ENCODE measurements at places on chromosomes 4 and X.

- DNase-seq = peak; percentile 54
These were observed 26.1 kb downstream of the IGSF1 start for GRCh38 chrX:131262738-131263679.

GRCh38 chrX:49838374-49838773 is 9.3 kb downstream of the PAGE4 start:
- peak; percentile 50 for DNase-seq

- DNase-seq = no peak
These were observed 22.8 kb downstream of the DHX15 start for GRCh38 chr4:24561438-24562139.

GRCh38 chrX:71955530-71956120 is 45.0 kb downstream of the NHSL2 start:
- no peak for DNase-seq

GRCh38 chr4:122922877-122923511 is 597 bp upstream of the NUDT6 start:
- peak; percentile 90 for DNase-seq

GRCh38 chr4:186728631-186729271 is 5.1 kb upstream of the FAT1 start:
- DNase-seq = no peak

GRCh38 chrX:115362334-115363095 is 73.0 kb downstream of the LUZP4 start:
- peak; percentile 23 for DNase-seq

- DNase-seq = no peak
These were observed 41.8 kb upstream of the PDLIM5 start for GRCh38 chr4:94409962-94410361.

GRCh38 chr4:15848191-15848842 is 70.2 kb downstream of the CD38 start:
- no peak for DNase-seq

- DNase-seq = no peak
These were observed 418.8 kb upstream of the ZFP42 start for GRCh38 chr4:187576751-187577150.

- no peak for DNase-seq
These were observed 202.4 kb upstream of the ZIC3 start for GRCh38 chrX:137363559-137363958.

DNA sequence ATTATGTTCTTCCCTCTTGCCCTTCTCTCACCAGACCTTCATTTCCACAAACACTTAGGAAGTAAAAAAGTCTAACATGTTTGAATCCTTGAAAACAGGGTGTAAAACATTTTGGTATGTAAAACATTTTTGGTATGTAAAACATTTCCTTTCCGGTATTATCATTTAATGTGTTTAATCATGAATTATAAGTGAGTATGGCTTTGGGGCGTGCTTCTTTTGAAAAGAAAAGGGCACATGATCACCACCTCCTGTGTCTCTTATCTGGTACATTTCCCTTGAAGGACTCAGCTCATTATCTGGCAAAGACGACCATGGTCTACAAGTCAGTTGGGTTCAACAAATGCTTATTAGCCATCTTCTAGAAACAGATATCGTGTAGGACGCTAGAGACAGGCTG is 283.6 kb downstream of the FRMPD4 start:
- DNase-seq = no peak

GRCh38 chr4:40305328-40306170 is 29.6 kb upstream of the CHRNA9 start:
- peak; percentile 92 for DNase-seq

DNA sequence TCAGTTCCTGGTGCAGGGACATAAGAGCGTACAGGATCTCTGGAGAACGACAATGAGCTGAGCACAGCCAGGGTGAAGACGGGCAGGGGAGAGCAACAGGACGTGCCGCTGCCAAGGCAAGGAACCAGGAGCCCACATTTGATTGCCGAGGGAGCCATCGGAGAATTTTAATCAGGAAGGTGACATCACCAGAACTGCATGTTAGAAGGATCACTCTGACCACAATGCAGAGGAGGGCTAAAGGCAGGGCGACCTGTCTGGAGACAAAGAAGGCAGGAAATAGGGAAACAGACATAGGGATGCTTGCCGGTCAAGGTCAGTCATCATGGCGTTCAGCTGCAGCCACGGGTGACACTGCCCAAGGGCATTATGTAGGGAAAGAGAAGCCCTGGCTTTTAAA is 81.4 kb downstream of the RBM47 start:
- DNase-seq = no peak

DNA sequence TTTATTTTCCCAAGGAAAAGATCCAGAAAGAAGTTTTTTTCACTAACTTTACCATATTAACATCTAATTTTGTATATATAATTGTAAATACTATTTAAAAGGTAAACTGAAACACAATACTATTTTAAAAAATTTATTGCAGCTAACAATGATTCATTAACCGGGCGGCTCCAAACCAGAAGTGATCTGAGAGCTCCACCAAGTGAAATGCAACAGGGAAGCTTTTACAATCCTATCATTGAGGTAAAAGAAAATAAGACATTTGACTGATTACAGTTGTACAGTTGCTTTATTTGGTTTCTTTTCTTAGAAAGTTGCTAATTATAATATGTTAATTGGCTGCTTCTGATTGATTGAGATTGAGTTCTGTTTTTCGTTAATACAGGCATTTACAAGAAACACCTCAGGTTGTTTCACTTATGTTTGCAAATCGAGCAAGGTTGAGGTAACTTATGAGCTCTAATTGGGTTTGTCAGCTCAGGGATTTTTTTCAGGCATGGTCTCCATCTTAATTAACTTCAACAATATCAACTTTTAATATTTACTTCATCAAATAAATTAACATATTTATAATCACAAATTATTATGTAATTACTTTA is 220.2 kb upstream of the UGT8 start:
- DNase-seq = no peak

- no peak for DNase-seq
These were observed 11.6 kb upstream of the CENPVL2 start for GRCh38 chrX:51694254-51694653.

DNA sequence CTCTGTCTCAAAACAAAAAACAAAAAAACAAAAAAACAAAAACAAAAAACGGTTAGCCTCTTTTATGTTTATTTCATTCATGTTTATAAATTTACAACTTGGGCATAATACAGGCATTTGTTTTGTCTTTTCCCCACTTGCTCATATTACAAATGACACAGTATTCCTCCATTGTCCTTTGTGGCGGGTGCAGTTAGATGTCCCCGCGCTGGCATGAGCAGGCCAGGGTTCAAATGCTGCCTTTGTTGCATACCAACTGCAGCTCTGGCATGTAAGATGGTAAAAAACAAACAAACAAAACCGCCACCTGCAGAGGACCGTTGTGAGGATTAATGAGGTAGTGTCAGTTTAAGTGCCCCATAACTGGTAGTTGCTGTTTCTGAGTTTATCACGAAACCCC is 16.1 kb upstream of the HPF1 start:
- DNase-seq = no peak

DNA sequence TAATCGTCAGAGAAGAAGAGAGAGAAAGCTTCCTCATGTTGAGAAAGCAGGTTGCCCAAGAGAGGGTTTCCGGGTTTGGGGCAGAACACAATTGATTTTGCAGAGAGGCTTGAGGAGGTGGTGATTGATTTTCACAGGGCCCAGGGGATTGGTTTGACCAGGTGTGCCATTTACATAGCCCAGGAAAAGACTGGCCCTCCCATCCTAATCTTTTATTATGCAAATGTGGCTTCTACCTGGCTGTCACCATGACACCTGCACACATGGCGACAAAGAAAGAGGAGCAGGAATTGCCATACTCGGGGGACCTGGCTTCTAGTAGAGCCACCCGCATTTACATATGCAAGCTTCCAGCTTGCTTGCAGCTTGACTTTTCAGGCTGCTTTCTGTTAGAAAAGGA is 405.3 kb downstream of the PPP4R3C start:
- no peak for DNase-seq

DNA sequence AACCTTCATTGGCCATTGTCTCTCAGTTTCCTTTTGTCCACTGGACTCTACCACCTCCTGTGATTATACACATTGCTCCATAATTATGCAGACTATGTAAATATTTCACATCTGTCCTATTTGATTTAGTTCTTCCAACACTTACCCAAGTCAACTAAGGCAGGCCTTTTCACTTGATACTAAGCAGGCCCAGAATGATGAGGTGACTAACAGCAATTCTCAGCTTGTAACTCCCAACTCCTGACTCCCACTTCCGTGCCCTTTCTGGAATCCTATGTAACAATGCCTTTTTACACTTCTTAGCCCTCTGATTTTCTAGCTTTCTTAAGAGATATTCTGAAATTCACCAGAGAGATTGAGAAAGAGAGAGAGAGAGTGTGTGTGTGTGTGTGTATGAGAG is 6.6 kb downstream of the PAK3 start:
- DNase-seq = no peak

GRCh38 chr4:153241295-153241694 is 37.1 kb downstream of the TRIM2 start:
- DNase-seq = no peak

DNA sequence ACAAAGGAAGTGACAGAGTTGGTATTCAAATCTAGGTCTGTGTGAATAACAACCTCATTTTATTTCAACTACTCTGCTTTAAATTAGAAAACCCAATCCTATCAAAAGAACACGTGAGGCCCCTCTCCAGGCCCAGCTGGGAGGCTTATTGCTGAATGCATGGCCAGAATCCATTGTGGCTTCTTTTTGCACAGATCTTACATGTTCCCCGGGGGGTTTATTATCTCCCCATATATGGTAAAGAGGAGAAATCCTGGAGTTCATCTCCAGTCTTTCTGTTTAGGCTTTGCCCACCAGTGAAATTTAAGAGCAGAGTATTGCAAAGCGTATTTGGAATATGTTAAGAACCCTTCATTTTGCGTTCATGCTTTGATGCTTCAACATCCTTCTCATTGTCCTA is 655.6 kb downstream of the IL1RAPL1 start:
- DNase-seq = no peak

DNA sequence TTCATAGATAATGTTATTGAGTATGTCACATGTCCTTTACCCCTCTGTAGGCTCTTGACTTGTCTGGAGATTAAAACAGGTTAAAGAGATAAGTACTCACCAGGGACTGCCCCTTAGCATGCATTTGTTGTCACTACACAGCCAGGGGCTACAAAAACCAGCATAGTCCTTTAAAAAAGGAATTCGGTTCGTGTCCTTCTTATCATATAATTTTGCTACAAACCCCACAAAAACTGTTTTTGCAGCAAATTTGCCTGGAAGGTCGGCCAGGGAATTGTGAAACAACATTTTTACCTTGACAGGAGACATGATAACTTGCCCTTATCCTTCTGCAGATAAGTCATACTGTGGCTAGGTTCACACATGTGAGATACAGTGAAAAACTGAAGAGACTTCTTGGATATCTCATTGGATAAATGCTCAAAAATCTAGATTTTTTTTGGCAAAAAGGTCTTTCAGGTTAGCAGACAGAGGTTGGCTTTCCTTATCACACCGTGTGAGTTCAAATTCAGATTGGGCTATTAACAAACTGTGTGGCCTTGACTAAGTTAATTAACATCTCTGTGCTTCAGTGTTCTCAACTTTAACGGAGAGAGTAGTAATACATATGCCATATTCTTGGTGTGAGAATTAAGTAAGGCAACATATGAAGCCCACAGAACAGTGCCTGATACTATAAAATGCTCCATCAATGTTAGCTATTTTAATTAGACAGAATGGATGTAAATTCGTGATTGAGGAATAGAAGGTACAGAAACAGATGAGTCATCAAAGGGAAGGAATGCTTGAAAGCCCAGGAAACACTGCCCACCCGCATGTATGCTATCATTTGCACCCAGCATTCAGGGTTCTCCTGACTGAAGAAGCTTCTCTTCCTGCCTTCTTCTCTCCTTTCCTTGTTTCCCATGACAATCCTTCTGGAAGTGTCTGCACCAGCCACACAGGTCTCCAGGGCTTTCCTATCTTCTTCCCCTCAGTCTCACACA is 30.0 kb downstream of the FAM9C start:
- DNase-seq = no peak

DNA sequence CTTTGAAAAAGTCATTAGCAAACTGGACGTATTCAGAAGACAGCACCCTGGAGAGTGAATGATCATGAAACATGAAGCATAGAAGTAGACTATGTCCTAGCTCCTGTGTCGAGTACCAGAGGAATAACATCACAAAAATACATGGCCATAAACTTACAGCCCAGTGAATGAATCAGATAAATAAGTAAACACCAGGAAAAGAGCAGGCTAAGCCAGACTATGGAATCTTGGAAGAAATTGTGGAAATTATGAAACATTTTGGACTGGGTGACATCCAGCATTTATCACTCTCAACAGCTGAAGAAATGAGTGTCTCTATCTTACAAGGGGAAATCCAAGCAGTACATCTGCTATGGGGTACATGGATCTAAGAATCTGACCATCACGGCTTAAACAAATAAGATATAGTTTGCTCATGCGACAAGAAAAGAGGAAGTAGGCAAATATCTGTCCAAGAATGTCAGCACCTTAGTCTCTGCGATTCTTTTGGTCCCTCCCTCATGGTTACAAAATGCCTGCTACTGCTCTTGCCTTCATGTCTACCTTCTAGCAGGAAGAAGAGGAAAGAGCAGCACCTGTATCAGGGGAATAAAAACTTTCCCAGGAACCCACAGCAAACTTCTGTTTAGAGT is 481.5 kb downstream of the BCOR start:
- peak; percentile 12 for DNase-seq

DNA sequence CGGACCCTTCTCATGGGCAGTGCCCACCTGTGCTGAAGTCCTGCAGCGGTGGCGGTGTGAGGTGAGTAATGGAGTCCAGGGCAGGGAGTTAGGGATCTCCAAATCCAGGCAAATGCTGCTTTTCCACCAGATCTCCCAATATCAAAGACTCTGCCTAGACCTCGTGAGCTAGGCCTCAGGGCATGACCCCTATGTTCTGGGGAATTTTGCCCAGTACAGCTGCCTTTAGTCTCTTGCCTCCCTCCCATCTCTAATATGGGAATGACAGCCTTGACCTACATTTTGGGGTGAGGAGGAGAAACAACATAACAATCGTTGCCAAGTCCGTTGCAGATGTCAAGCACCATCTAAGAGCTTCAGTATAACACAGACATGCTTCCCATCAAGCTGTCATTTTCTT is 7.3 kb downstream of the PAK3 start:
- DNase-seq = no peak

DNA sequence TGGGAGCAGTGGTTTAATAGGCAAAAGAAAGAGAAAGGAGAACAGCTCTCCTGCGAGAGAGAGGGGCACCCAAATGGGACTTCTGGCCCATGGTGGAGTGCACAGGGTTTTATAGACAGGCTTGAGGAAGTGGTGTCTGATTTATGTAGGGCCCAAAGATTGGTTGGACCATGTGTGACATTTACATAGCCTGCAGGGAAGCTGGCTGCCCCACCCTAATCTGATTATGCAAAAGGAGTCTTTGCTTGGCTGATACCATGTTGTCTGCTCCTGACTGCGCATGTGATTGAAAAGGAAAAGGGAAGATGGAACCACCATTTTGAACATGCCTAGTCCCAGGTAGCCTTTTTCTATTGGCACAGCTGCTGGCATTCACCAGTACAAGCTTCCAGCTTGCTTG is 100.0 kb upstream of the DIPK2B start:
- no peak for DNase-seq

GRCh38 chrX:2888309-2888708 is 40.8 kb downstream of the ARSD start:
- no peak for DNase-seq
